RPMI7951 (cell line): ENCODE measurements at places on chromosomes 2 and 18.

DNA sequence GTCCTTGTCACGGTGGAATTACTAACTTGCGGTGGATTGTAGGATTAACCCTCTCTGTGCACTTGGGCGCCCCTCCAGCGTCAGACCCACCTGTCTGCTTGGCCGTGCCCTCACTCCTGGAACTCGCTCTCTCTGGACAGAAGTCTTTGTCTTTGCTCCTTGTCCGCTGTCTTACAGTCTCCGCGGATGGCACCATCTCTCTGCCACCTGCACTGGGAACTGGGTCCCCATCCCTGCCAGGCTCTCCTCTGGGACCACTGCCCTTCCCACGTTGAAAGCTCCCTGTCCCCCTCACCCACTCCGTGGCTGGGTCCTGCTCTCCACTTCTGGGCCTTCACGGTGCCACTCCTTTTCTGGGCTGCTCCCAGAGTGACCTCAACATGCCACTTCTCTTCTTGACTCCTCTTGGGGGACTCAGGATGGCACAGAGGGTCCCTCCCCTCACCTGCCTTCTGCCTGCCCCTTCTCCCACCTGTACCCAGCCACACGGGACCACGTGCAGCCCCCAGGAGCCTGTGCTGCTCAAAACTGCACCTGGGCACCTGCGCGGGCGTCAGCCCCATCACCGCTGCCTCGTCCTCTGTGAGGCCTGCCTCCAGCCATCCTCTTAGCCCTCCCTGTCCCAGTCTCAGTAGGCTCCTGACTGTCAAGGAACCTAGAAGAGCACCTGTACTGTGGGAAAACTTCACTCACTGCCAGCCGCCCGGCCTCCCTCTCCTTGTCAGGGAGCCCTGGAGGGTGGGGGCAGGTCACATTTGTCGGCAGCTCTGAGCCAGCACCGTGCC lies 11.1 kb downstream of the CNDP2 start:
- no peak for DNase-seq

- DNase-seq = no peak
Observed at GRCh38 chr2:186772579-186772978, 76.4 kb downstream of the ZSWIM2 start.

- peak; percentile 29 for DNase-seq
Observed at GRCh38 chr2:151973901-151974199, 125.0 kb downstream of the CACNB4 start.

DNA sequence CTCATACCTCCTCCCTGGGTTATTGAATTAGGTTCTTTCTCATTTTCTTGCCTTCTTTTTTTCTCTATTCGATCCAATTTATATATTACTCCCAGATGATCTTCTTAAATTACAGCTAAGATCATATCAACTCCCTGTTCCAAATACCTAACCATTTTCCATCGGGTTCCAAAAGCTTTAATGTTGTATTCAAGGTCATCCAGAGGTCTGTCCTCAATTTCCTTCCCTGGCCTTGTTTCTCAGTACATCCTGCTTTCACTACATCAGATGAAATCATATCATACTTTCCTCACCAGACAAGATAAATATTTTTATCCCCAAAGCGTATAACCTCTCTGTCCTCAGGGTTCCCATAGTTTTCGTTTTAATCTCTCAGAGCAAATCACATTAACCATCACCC lies 36.3 kb upstream of the GREB1L start:
- DNase-seq = no peak

DNA sequence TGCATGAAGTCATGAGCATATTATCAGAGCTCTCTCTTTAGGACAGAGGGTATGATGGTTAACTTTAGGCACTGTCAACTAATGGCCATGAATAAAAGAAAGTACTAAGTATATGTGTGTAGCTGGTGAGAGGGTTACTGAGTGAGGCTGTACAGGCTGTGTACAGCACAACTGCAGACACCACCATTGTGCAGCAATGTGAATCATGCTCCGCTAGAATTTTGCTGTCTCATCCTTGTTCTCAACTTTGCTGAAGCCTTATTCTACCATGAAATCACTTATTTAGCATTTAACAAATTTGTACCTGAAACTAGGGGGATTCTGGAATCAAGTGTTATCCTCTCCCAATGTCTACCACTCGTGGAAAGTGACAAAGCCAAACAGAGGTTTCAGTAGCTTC lies 414.9 kb downstream of the PLCL1 start:
- no peak for DNase-seq

GRCh38 chr2:209340522-209340921 lies 83.3 kb upstream of the MAP2 start:
- no peak for DNase-seq

- DNase-seq = no peak
Observed at GRCh38 chr2:209960045-209960444, 42.4 kb upstream of the RPE start.

GRCh38 chr2:172562298-172562697 lies 6.4 kb downstream of the PDK1 start:
- no peak for DNase-seq

DNA sequence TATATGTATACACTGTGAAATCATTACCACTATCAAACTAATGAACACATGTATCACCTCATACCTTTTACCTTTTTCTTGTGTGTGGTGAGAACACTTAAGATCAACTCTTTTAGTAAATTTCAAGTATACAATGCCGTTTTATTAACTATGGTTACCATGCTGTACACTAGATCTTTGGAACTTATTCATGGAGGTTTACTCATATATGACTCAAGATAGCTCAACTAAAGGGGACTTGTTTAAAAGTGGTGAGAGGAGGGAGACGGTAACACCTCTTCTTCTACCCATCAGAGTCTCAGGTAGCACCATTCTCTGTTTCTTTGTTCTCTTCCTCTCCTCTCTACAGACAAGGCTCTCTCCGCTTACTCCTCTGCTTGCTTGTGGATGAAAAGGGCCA lies 36.1 kb upstream of the TMEM178A start:
- no peak for DNase-seq

DNA sequence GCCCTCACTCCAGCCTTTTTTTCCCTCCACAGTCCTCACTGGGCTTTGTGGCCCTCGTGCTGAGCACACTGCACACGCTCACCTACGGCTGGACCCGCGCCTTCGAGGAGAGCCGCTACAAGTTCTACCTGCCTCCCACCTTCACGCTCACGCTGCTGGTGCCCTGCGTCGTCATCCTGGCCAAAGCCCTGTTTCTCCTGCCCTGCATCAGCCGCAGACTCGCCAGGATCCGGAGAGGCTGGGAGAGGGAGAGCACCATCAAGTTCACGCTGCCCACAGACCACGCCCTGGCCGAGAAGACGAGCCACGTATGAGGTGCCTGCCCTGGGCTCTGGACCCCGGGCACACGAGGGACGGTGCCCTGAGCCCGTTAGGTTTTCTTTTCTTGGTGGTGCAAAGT lies 39.4 kb downstream of the STEAP3 start:
- no peak for DNase-seq

- DNase-seq = no peak
Observed at GRCh38 chr18:55544014-55544413, 44.0 kb downstream of the TCF4 start.

GRCh38 chr18:36297417-36298125 lies at the start of gene FHOD3:
Gene FHOD3, plus strand, starts transcription at chr18:36297713. Its CDS starts 123 bp downstream, at chr18:36297836.
- peak; percentile 82 for DNase-seq

GRCh38 chr2:131034122-131035051 lies 58.9 kb downstream of the FAM168B start:
- DNase-seq = no peak

- DNase-seq = no peak
Observed at GRCh38 chr2:211270257-211270656, 713.9 kb downstream of the CPS1 start.

GRCh38 chr18:335733-336132 lies 67.9 kb upstream of the THOC1 start:
- DNase-seq = no peak

DNA sequence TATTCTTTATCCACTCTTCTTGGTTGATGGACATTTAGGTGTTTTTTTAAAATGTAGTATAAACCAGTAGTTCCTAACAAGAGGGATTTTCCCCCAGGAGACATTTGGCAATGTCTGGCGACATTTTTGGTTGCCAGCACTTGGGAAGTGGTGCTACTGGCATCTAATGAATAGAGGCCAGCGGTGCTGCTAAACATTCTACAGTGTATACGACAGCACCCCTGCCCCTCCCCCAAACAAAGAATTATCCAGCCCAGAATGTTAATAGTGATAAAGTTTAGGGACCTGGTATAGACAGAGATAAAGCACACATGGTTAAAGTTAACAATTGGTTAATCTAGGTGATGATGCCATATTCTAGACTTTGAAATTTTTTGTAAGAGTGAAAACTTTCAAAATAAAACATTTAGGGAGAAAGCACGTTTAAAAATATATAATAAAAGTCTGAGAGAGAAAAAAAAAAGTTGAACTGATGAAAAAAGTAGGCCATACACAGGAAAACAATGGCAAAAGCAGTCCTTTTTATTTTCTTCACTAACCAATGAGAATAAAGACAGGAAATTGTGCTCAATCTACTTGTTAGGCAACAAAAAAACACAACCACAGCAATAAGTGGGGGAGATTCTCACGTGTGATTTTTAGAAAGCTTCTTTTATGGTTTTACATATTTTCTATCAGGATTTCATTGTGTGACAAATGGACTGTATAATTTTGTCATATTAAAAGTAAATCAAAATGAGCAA lies 14.8 kb downstream of the FBXO48 start:
- DNase-seq = no peak

- no peak for DNase-seq
Observed at GRCh38 chr18:73707035-73707434, 440.6 kb downstream of the FBXO15 start.
